ENCODE measurements at places on chromosomes 1 and 21.

GRCh38 chr1:203581841-203582240, 44.8 kb upstream of the ATP2B4 start:
- no peak for DNase-seq

DNA sequence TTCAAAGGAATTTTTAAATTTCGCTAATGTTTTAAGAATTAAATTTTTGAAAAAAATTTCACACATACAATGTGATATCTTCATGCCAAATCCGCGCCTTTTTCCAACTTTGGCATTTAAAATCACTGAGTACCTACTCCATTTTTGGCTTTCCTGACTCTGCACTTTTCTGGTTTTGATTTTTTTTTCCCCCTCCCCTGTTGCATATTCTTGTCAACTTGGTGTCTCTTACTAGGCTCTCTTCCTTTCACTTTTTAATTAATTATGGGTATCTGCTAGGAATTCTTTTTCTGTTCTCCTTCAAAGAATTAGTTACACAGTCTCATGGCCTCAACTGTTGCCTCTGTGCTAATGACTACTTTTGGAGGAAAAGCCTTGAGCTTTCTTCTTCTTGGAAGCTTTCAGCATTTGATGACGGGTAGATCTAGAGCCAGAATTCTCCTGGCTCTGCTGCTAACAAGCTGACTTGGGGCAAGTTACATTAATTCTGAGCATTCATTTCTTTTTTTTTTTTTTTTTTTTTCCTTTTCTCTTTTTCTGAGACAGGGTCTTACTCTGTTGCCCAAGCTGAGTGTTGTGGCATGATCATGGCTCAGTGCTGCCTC, 1.8 kb downstream of the AGL start:
- no peak for DNase-seq

GRCh38 chr1:6209661-6210580, 4.0 kb downstream of the RNF207 start:
- DNase-seq, result no peak

GRCh38 chr1:7482772-7483495, 288.2 kb upstream of the VAMP3 start:
- no peak for DNase-seq

GRCh38 chr1:213622365-213623063, 365.3 kb upstream of the PROX1 start:
- DNase-seq, result no peak

GRCh38 chr1:7317888-7318287, 453.2 kb upstream of the VAMP3 start:
- no peak for DNase-seq

DNA sequence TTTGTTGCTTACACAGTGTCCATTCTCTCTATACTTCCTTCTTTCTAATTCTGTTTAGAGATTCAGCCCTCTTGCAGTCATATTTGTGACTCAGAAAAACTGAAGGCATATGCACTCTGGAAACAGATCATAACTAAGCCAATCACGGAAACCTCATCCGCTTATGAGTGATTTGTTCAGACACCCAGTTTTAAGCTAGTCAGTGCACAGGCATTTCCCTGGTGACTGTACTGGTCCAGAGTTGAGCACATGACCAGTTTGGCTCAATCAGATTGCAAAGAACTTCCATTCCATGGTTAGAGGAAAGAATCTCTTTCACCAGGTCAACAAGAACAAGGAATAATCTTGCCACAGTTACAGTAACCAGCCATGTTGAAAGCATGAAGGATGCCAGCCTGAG, 69.2 kb upstream of the SGIP1 start:
- DNase-seq, result no peak

- no peak for DNase-seq
Observed at GRCh38 chr1:63523738-63524137, 413 bp downstream of the EFCAB7 start.

GRCh38 chr1:248372394-248372793, 3.2 kb upstream of the OR2T6 start:
- no peak for DNase-seq

GRCh38 chr1:225845571-225846259, 35.8 kb downstream of the EPHX1 start:
- DNase-seq, result peak; percentile 85

- DNase-seq, result no peak
Observed at GRCh38 chr1:46747683-46748288, 28.9 kb upstream of the EFCAB14 start.

DNA sequence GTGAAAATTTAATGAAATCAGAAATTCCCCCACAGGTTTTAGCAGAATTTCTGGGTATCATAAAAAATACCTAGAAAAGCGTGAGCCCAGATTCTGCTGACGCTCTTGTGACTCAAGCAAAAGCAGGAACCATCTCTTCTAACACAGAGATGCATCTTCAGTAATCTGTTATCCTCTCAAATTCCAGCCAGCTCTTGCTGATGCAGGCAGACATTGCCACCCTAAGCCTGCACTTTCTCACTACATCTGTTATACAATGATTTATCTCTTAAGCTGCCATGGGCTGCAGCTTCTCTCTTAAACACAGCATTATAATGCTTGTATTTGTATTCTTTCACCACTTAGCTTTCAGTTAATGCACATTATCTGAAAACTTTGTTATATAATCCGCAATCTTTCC, 113.0 kb upstream of the RGS1 start:
- no peak for DNase-seq

- no peak for DNase-seq
Observed at GRCh38 chr1:212760126-212760823, 31.3 kb downstream of the NSL1 start.

DNA sequence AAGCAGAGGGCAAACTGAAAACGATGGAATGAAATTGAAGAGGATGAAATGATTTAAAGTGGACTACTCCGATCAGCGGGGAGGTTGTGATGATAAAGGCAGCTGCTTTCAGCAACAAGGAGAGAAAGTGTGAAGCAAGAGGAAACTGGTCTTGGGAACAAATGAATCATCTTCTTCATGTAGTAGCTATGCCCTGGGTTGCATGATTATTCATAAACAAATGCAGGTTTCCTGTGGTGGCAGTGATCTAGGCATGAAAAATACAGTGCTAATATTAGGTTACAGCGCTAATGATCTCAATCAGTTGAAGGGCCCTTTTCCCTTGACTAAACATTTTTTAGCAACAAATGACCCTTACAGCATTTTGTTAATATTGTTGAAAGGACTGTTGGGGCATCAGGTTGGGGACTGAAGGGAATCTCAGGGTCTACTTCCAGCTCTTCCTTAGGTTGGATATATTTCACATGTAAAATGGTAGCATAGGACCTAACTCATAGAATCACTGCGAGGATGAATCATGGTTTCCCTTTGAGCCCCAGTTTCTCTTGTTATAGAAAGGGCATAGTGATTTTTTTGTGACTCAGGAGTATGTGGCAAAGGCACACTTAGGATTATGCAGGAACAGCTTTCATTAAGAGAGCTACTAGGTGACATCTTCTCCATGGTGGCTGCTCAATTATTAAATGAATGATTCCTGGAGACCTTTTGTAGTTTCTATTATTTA, 1.9 kb upstream of the ZFYVE9 start:
- DNase-seq, result no peak

DNA sequence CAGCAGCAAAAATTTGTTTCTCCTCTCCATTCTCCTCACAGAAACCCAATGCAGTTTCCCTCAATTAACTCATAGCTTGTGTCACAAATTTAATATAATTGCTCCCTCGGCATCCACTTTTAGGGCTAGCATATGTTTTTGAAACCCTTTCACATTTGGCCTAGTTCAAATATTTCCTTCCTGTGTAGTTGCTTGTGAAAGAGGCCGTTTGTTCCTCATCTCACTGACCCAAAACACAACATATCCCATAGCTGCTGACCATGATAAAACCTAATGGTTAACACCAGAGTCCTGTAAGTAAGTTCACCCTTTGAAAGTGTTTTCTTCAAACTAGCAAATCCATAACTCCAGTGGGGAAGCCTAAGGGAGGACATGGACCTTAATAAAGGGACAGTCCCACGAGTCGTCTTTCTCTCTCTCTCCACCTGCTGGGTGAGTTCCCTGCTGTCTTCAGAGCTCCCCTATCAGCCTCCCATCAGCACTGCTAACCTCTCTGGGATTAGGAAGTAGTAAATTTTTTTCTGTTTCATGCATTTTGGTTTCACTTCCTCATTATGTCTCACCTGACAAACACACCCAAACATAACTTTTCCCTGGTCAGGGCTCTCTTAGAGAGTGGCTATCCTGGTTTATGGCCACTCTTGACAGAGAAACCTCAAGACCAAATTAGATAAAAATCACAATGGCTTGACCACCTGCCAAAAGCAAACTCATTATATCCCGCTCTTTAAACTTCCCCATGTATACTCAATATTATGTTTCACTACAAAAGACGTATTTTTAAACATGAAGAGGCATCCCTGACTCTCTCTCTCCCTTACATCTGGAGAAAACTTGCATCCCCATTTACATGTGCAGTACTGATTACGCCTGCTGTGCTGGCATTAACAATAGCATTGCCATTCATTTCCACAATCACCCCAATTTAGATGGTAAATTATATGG, 177.7 kb upstream of the HP1BP3 start:
- DNase-seq, result no peak

GRCh38 chr1:18954270-18955071, 2.0 kb downstream of the IFFO2 start:
- DNase-seq, result no peak

DNA sequence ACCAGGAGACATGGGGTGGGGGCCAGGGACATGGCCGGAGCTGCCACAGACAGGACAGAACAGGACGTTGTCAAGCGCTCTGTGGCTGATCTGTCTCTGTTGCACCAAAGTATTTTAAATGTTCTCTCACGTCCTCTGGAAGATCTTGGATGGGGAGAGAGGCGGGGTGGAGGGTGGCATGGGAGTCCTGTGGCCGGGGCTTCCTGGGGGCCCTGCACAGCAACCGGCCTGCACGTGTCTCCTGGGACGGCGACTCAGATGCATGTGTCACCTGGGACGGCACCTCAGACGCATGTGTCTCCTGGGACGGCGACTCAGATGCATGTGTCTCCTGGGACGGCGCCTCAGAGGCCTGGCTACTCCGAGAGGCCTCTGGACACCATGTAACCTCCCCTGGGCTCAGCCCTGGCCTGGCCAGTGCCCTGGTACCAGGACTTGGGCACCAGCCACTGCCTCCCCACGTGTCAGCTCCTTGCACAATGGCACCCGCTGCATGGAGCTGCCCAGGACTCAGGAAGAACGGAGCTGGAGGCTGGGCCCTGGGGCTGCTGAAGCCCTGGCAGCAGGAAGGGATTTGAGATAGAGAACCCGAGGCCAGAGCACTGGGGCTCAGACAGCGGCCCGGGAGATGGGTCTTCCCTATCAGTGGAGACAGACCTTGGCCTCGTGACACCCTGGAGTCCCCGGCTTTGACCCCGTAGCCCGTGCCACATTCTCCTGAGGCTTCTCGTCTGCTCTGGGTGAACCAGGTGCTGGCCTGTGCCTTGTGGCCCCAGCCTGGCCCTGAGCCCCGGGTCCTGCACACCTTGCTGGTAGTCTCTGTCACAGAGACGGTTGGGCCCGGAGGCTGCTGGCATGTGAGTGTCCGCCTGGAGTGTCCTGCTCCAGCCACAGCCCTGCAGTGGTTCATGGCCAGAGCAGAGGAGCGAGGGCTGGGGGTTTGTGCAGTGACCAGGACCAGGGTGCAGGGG, 14.7 kb upstream of the SLC19A1 start:
- peak; percentile 66 for DNase-seq

- DNase-seq, result no peak
Observed at GRCh38 chr1:33599516-33600115, 127.2 kb downstream of the ZSCAN20 start.

DNA sequence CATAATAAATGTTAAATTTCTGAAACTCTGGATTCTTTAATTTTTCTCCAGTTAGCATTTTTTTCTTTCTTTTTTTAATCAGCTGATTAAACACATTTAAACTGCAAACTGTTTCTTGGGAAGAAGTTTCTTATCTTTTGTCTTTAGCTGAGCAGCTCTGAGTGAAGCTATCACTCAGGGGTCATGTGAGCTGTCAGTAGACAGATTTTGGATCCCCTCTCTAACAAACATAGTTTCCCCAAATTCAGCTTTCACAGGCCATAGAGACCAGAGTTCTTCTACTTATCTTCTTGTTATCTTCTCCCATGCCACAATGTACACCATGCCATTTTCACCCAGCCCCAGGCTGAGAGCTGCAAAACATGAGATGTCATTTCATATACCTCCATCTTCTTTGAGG, 148.9 kb downstream of the CDC42BPA start:
- no peak for DNase-seq

DNA sequence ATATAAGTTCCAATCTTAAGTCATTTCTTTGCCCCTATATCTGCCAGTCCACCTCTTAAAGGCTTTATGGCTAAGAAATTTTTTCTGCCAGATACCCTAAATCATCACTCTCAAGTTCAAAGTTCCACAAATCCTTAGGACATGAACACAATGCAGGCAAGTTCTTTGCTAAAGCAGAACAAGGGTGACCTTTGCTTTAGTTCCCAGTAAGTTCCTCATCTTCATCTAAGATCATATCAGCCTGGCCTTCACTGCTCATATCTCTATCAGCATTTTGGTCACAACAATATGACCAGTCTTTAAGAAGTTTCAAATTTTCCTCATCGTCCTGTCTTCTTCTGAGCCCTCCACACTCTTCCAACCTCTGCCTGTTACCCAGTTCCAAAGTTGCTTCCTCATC, 402.2 kb upstream of the RUNX1 start:
- DNase-seq, result no peak

DNA sequence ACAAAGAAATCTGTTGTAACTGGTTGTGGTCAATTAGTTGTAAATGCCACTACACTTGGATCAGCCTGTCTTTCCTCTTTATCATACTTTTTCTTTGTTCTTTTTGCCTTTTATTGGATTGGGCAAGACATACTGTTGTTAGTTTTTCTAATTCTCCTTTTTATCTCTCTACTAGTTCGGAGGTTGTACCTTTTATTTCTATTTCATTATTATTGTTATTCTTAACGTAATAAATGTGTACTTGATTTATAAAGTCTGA, 59.2 kb downstream of the IVNS1ABP start:
- no peak for DNase-seq
